ENCODE measurements at places on chromosomes 1 and 21.

DNA sequence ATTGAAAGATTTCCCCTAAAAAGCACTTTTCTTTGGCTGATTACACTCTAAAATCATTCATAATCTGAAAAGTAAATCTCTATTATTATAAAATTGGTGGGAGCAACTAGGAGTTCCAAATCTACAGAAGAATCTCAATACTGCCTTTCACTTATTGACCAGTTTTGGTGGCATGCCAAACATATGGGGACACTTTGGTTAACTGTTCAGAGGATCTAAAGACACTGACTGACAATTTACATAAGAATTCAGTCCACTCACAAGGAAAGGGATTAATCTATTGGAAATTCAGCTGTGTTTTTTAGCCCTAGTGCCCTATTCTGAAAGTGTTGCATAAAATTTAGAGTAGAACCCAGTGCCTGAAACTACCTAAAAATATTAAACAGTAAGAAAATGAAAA is 113.6 kb downstream of the LRRC40 start:
- DNase-seq = no peak

DNA sequence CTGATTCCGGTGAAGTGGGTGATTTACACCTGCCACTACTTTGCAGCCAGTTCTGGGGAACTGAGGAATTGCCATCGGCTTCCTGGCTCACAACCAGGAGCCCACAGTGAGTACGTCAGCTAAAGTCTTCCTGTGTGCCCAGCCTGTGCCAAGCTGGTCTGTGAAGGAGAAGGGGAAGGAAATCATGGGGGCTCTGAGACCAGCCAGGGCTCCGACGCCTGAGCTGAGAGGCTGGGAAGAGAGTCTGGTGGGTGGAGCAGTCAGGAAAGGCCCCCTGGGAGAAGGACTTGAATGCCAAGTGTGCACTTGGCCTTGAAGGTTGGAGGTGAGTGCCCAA is 1.2 kb downstream of the LURAP1 start:
- no peak for DNase-seq

DNA sequence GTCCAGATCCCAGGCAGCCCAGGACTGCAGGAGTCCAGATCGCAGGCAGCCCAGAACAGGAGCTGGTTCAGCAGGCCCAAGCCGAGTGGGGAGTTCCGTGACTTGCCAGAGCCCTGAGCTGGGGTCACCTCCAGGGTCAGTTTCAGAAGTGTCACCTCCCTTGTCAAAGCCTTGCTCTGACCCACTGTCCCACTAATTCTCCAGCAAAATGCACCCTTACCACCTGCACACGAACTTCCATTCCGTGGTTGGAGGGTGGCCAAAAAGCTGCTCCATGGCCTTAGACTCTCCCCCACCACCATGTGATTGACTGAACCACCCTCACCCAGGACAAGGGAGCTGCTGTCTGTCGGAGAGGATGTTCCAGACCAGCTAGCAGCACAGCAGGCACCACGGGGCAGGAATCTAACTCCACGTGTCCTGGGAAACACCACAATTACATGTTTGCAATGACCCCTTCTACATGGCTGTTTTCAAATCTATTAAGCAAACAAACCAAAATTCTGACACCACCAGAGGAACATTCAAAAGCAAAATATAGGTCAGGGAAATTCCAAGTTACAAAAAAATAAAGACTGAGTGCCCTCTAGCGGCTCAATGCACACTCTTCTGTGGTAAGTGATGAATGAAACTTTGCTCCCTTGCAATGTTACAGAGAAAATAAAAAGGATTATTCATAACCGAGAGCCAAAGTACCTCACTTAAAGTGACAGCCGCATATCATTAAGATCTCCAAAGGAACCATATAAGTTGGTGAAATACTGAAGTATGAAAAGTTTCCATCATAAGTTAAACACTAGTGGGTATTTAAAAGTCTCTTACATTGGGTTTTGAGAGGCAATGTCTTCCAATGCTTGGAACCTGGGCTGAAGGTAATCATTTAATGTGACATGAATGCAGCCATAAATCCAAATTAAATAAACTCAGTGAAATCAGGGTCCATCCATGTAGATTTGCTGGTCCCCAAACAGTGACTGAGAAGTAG is 76.3 kb downstream of the NPHP4 start:
- no peak for DNase-seq

DNA sequence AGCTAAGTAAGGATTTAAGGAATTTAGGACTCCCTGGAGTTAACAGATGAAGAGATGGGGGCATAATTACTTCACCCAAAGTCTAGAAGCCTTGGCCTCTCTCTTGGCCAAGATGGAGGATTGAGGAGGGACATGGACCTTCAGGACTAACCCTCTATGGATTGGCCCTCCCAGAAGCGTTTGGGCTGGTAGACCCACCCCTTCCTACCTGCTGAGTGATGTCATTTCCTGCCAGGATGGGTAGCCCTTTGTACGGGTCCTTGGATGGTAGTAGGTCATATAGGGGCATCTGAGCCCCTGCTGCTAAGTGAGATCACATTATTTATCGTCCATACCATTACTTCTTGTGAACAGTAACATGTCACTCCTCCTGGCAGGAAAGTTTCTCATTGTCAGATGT is 17.7 kb downstream of the LURAP1 start:
- DNase-seq = no peak

- no peak for DNase-seq
Observed at GRCh38 chr1:61230523-61230922, 148.2 kb downstream of the NFIA start.

GRCh38 chr21:41066086-41066938 is 101.6 kb upstream of the BACE2 start:
- no peak for DNase-seq

DNA sequence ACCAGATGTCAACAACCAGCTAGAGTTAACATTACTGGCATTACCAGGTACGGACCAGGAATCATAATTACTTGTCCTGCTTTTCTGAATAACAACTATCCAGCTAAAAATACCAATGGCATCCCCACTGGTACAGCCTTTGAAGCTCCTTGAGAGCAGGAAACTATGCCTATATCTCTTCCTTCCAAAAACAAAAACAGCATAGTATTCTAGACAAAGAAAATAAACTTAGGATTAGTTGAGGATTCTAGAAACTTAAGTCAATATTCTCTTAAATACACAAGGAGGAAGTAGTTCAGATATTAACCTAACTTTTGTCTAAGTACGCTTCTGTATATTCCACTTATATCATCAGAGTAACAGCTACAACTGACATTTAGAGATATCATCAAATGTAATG is 3.0 kb downstream of the FUBP1 start:
- DNase-seq = no peak

DNA sequence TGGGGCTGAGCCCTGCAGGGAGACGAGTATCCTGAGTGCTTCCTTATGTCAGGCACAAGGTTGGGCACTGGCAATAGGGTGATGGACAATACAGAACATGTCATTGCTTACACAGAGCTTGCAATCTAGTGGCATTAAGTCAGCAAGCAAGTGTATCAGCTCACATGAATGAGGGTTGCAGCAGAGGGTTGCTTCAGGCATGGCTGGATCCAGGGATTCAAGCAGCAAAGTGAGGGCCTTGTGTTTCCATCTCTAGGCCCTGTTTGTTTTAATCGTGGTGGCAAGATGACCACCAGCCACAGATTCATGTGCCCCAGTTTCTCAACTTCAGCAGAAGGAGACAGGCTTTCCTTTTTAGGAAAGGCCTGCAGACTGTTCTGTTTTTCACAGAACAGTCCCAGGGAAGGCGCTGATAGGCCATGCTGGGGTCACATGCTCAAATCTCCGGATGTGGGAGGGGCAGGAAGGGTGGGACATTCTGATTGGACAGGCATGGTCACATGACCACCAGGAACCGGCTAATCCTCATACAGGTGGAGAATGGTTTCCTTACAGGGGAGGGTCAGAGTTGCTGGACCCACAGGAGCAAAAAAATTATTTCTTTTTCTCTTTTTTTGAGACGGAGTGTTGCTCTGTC is 14.4 kb downstream of the PLOD1 start:
- DNase-seq = no peak

GRCh38 chr1:200708769-200709168 is 29.9 kb upstream of the CAMSAP2 start:
- DNase-seq = peak; percentile 10

- DNase-seq = no peak
Observed at GRCh38 chr1:246091477-246091876, 415.6 kb downstream of the SMYD3 start.

- no peak for DNase-seq
Observed at GRCh38 chr1:66764994-66765578, 12.8 kb downstream of the DYNLT5 start.

- DNase-seq = no peak
Observed at GRCh38 chr21:8993284-8993942, 1528.0 kb upstream of the TPTE start.

DNA sequence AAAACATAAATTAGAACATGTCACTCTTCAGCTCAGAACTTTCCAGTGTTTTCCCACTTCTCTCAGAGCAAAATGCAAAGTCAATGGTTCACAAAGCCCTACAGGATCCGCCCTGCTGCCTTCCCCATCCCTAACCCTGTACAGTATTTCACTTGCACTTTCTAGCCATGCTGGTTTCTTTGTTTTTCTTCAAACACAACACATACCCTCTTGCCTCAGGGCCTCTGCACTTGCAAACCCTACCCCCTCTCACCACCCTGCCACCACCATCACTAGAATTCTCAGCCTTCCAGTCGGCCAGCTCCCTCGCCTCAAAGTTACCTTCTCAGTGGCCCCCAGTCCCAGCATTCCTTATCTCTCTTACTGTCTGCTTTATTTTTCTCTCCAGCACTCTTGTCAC is 17.6 kb downstream of the TEX35 start:
- no peak for DNase-seq

GRCh38 chr1:31422505-31423319 is 9.7 kb downstream of the SERINC2 start:
- peak; percentile 70 for DNase-seq

DNA sequence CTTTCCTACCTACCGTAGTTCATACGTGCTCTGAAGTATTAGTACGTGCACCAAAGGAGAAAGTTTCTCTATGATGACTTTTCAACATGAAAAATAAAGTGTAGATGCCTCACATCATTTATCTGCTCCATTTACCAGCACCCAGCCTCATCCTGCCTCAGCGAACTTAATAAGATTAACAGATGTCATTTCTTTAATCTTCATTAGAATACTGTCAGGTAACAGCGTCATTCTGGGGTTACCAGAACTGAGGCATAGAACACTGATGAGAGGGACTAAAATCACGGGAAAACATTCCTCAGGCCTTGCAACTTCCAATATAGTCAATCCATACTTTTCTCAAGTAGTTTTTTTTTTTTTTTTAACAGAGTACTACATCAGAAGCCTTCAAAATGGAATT is 43.2 kb upstream of the DISC1 start:
- DNase-seq = no peak

GRCh38 chr1:42210421-42211133 is 46.0 kb upstream of the GUCA2A start:
- peak; percentile 23 for DNase-seq

- no peak for DNase-seq
Observed at GRCh38 chr21:14687268-14687625, 141.1 kb upstream of the SAMSN1 start.

DNA sequence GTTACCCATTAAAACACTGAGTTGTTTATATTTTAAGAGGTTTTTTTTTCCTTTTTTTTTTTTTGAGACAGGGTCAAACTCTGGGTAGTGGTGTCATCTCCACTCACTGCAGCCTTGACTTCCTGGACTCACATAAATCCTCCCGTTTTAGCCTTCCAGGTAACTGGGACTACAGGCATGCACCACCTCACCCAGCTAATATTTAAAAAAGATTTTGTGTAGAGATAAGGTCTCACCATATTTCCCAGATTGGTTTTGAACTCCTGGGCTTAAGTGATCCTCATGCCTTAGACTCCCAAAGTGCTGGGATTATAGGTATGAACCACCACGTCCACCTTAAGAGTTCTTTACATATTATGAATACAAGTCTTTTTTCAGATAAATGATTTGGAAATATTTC is 146.5 kb downstream of the COQ8A start:
- DNase-seq = no peak

DNA sequence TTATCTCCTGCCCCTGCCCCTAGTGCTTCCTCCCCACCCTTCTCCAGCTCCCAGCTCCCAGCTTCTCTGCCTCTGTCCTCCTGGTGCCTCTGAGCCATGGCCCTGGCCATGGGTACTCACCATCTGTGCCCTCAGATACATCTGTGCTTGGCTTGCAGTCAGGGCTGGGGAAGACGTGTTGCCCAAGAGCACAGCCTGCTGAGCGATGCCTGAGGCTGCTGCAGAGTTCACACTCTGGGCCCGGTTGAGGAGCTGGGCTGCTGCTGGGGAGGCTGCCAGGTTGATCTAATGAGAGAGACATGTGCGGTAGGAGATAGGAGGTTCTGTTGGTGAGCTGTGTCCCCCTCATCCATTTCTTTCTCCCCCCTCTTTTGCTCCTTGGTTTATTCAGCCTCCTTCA is 49.4 kb upstream of the A3GALT2 start:
- no peak for DNase-seq

DNA sequence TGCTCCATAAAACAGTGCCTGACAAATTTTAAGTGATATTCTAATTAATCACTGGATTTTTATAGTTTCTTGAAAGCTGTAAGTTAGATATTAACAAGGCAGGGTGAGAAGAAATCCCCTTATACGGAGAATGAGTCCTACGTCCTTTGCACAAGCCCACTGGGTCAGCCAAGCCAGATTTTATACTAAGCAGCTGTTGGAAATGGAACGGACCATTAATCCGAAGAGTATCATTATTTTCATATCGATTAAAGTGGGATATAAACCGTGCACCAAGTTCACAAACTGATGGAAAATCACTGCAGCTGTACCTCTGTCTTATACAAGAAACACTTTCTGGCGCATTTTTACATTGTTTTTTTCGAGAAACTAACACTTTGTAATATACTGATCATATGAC is 35.2 kb downstream of the SPAG17 start:
- no peak for DNase-seq

GRCh38 chr1:103937763-103938357 is 188.2 kb downstream of the AMY1C start:
- no peak for DNase-seq

GRCh38 chr1:17732475-17732874 is 22.7 kb upstream of the ACTL8 start:
- no peak for DNase-seq

DNA sequence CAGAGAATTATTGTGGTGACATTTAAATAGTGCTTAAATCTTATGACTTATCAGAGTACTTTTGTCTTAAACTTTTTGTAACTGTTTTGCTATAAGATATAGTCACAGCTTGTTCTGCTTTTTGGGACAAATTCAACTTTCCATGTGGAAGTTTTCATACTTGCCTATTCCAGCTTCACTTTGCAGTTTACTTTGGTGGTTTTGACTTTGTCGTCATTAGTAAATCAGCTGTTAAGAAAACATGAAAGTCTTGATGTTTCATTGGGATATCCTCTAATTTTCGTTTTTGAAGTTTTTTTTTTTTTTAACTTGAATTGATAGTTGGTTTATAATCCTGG is 31.3 kb downstream of the SDCCAG8 start:
- DNase-seq = no peak

DNA sequence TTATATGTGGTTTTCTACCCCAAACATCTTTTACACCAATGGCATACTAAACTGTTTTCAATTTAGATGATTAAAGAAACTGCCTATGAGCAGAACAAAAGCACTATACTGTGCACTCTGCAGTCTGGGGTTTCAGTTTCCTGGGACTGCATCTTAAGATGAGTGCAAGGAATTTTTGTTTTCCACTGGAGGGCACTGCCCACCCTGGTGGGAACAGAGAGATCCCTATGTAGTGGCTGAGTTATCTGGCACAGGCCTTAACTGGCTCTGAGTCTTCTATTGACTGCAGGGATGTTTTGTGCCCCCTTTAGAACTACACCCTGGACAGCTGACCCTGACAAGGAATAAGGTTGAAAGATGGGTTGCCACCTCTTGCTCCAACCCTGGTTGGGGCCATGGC is 12.0 kb downstream of the PROK1 start:
- DNase-seq = no peak

Measured in kidney epithelial cell (primary cell).